ENCODE measurements at places on chromosomes 1 and 21. TPM values are rescaled to one million over a fixed set of nuclear protein-coding genes. Genes with fewer than 3 reads are reported as not detected.

DNA sequence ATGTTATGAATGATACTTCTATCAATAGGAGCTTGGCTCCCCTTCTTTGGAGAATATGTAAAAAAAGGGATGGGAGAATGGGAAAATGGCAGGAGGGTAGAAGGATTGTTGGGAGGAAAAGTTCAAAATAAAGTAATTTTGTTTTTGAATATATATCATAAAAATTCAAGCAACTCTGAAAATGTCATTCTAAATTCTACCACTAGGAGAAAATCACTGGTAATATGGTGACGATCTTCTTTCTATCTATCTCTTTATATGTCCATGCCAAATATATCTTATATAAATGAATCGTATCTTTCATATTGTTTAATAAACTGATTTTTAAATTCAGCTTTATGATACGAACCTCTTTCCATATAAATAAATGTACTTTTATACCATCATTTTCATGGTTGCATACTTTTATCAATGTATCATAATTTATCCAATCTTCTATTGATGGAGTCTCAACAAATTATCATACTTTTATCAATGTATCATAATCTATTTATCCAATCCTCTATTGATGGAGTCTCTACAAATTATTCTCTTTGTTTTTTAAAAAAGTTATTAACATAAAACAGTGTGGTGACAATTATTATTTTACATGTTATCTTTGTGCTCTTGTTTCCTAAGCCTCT, 73.7 kb upstream of the MARK1 start:
- H3K27ac ChIP-seq: no peak overlapping the region
- no peaks in the 10 kb centered on the region for H3K4me1 ChIP-seq
- no peak overlapping the region for H3K4me3 ChIP-seq
- DNase-seq: no peak

- H3K36me3 ChIP-seq: no peaks in the 10 kb centered on the region
- H3K4me3 ChIP-seq: no peak overlapping the region
- no peak for DNase-seq
- no peak overlapping the region for H3K27ac ChIP-seq
- H3K4me1 ChIP-seq: no peaks in the 10 kb centered on the region
Measured at GRCh38 chr21:25179116-25179515, 428.2 kb downstream of the MRPL39 start.

Gene ZNF695
- total RNA-seq: not detected

Gene CACYBP
- 86.4 TPM for total RNA-seq

Gene LRRN2
- total RNA-seq: 0.46 TPM

GRCh38 chr1:153040950-153041631, at the start of gene SPRR2D:
Gene SPRR2D (minus strand): TSS chr1:153041120. CDS start chr1:153040346, 774 bp downstream.
- H3K36me3 ChIP-seq: no peaks in the 10 kb centered on the region
- H3K27me3 ChIP-seq: no peaks in the 10 kb centered on the region
- DNase-seq: no peak
- no peak within 1 kb of the TSS for H3K27ac ChIP-seq
- H3K4me3 ChIP-seq: no peak within 1 kb of the TSS

- DNase-seq: no peak
- no peak overlapping the region for H3K27ac ChIP-seq
- H3K36me3 ChIP-seq: no peaks in the 10 kb centered on the region
- H3K4me1 ChIP-seq: no peaks in the 10 kb centered on the region
- no peak overlapping the region for H3K4me3 ChIP-seq
Measured at GRCh38 chr1:208374391-208374941, 130.3 kb upstream of the PLXNA2 start.

DNA sequence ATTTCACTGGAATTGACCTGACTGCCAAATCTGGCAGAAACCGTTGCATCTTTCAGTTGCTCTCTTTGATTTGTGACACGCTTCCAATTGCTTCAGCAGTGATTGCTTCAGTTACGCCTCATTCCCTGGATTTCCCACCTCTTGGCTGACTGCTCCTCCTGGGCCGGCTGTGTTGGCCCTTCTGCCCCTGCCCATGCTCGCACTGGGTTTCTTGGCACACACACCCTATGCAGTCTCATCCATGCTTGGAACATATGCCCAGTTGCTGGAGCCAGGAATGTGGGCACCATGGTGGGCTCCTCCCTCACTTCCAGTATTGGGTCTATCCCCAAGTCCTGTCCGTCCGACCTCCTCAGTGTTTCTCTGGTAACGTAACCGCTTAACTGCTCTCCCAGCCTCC, 2.2 kb upstream of the ZBTB21 start:
- no peak overlapping the region for H3K4me3 ChIP-seq
- H3K4me1 ChIP-seq: peaks cover 5% of the 10 kb centered on the region
- no peaks in the 10 kb centered on the region for H3K27me3 ChIP-seq
- DNase-seq: no peak
- H3K27ac ChIP-seq: no peak overlapping the region

GRCh38 chr21:34702341-34703170, 33.8 kb downstream of the CLIC6 start:
- no peaks in the 10 kb centered on the region for H3K4me1 ChIP-seq
- no peak overlapping the region for H3K4me3 ChIP-seq
- peak; percentile 35 for DNase-seq
- no peaks in the 10 kb centered on the region for H3K27me3 ChIP-seq

DNA sequence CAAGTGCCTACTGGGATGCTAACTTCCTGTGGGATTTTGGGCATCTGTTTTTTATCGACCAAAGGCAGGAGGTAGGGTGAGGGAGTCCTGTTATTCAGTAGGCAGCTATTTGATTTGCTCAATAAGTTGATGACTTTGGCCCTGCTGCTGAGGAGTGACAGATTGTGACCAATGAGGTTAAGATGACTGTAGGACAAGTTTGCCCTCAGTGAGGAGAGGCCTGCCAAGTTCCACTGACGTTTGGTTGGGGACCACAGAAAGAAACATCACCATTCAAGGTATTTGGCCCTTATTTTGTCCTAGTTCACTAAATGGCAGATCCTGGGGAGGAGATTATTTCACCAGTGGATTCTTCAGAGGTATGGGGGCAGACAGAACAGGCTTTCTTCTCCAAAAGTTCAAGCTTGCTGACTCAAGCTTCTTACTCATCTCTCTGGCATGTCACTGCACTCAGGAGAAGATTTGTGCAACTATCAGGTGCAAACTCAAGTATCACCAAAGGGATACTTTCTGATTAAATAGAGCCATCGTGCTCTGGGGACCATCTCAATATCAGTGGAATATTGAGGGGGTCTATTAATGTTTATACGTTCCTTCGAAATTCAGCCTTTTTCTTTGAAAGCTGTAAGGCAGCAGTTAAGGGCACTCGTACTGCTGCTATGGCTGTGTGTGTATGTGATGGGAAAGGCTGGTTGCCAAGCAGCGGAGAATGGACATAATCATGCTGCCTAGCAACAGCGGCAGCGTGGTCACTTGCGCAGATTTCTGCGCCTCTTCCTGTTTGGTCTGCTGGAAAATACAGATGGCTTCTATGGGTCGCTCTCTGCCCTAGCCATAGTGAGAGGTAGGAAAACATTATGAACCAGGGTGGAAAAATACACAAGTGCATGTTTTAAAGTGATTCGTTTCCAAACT, 78.7 kb downstream of the PBX1 start:
- H3K27ac ChIP-seq: peak overlapping the region; percentile 84
- H3K4me1 ChIP-seq: peaks cover 97% of the 10 kb centered on the region
- no peaks in the 10 kb centered on the region for H3K27me3 ChIP-seq
- no peaks in the 10 kb centered on the region for H3K36me3 ChIP-seq
- no peak overlapping the region for H3K4me3 ChIP-seq

Gene DNASE2B
- 8.2 TPM for total RNA-seq

DNA sequence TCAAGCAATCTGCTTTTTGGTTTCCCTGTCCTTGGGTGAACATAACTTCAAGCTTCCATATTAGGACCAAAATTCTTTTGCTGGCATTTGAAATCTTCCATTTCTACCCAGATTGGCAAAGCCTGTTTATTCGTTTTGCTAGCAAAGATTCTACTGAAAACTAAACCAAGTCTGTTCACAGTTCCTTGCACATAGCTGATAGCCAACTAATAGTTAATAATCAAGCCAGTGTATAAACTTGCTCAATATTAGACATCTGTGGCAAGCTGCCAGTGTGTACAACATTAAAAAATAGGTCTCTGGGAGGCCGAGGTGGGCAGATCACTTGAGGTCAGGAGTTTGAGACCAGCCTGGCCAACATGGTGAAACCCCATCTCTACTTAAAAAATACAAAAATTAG, 6.3 kb downstream of the APP start:
- peaks cover 4% of the 10 kb centered on the region for H3K4me1 ChIP-seq
- no peak for DNase-seq
- H3K27me3 ChIP-seq: peaks cover 10% of the 10 kb centered on the region
- H3K4me3 ChIP-seq: no peak overlapping the region
- no peak overlapping the region for H3K27ac ChIP-seq
- H3K36me3 ChIP-seq: no peaks in the 10 kb centered on the region

DNA sequence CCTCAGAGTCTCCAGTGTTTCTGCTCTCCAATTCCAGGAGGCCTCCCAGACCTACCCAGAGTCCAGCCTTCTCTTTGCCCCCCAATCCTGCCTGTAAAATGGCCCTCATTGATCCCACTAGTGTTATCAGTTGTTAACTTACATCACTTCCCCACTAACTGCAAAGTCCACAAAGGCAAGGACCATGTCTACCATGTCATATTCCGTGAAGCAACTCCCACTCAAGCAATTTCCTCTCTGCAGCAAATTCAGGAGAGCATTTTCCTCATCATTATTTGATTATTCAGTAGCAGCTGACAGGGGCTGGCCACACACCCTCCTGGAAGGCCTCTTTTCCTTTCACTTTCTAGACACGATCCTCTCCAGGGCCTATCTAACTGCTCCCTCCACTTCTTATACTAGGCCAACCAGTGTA, 153.5 kb downstream of the RERE start:
- no peak for DNase-seq
- H3K27ac ChIP-seq: peak overlapping the region; percentile 38
- H3K4me1 ChIP-seq: peaks cover 83% of the 10 kb centered on the region
- no peak overlapping the region for H3K4me3 ChIP-seq
- H3K36me3 ChIP-seq: no peaks in the 10 kb centered on the region

GRCh38 chr1:32221581-32221979, 573 bp downstream of the TMEM234 start:
- DNase-seq: no peak
- H3K4me3 ChIP-seq: peak overlapping the region; percentile 72
- H3K36me3 ChIP-seq: peaks cover 3% of the 10 kb centered on the region
- H3K4me1 ChIP-seq: peaks cover 28% of the 10 kb centered on the region
- no peaks in the 10 kb centered on the region for H3K27me3 ChIP-seq

- no peak for DNase-seq
- H3K27ac ChIP-seq: no peak overlapping the region
- H3K36me3 ChIP-seq: no peaks in the 10 kb centered on the region
- no peak overlapping the region for H3K4me3 ChIP-seq
Measured at GRCh38 chr1:45552331-45552730, 1.7 kb downstream of the AKR1A1 start.

DNA sequence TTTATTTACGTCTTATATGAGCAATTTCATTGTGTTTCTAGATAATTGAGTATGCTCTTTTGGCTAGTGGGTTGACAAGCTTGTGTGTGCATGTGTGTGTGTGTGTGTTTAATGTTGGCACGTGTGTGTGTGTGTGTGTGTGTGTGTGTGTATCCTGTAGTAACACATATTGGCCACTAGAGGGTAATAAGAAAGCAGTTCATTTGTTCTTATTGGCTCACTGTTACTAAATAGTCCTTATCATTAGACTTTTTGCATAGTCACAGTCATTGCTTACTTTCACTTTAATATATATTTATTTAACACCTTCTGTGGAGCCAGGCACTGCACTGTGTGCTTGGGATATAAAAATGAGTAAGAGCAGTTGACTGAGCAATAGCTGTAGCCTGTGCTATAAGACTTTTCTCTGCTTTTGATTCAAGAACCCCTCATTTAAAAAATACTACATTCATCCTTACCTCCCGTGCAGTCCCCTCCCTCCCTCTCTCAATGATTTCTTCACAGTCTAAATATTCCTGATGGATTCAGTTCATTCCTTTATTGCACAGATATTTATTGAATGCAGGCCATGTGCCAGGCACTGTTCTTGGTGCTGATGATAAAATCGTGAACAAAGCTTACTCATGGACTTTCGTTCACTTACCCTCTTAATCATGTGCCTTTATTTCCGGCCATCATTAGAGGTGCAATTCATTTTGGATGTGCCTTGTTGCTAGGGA, 96.7 kb downstream of the DYRK1A start:
- DNase-seq: no peak
- H3K27me3 ChIP-seq: no peaks in the 10 kb centered on the region
- H3K36me3 ChIP-seq: no peaks in the 10 kb centered on the region
- peak overlapping the region; percentile 45 for H3K27ac ChIP-seq
- peaks cover 76% of the 10 kb centered on the region for H3K4me1 ChIP-seq
- no peak overlapping the region for H3K4me3 ChIP-seq

- DNase-seq: no peak
- no peaks in the 10 kb centered on the region for H3K27me3 ChIP-seq
- H3K27ac ChIP-seq: no peak overlapping the region
- H3K36me3 ChIP-seq: no peaks in the 10 kb centered on the region
Measured at GRCh38 chr1:222996310-222996975, 146.6 kb downstream of the TLR5 start.

- H3K36me3 ChIP-seq: no peaks in the 10 kb centered on the region
- H3K4me3 ChIP-seq: no peak overlapping the region
- peaks cover 19% of the 10 kb centered on the region for H3K4me1 ChIP-seq
- H3K27ac ChIP-seq: no peak overlapping the region
- DNase-seq: no peak
Measured at GRCh38 chr1:180505732-180506335, 3.5 kb upstream of the ACBD6 start.

DNA sequence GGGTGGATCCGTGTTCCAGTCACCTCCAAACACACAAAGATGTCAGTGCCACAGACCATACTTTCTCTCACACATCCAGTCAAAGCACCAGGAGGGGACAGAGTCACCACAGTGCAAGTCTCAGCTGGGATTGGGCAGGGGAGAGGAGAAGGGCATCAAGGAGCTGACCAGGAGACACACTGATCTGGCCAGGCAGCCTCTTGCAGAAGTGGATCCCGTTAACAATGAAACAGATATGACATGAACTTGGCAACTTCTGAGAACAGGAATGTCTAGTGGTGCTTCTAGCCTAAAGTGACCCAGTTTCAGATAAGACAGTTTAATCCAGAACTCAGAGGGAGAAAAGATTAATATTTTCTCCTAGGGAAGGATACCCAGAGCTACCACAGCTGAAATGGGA, 71.0 kb downstream of the HIVEP3 start:
- H3K4me3 ChIP-seq: no peak overlapping the region
- no peaks in the 10 kb centered on the region for H3K36me3 ChIP-seq
- H3K27ac ChIP-seq: no peak overlapping the region
- peaks cover 14% of the 10 kb centered on the region for H3K4me1 ChIP-seq
- DNase-seq: no peak

Gene AXDND1
- not detected for total RNA-seq

DNA sequence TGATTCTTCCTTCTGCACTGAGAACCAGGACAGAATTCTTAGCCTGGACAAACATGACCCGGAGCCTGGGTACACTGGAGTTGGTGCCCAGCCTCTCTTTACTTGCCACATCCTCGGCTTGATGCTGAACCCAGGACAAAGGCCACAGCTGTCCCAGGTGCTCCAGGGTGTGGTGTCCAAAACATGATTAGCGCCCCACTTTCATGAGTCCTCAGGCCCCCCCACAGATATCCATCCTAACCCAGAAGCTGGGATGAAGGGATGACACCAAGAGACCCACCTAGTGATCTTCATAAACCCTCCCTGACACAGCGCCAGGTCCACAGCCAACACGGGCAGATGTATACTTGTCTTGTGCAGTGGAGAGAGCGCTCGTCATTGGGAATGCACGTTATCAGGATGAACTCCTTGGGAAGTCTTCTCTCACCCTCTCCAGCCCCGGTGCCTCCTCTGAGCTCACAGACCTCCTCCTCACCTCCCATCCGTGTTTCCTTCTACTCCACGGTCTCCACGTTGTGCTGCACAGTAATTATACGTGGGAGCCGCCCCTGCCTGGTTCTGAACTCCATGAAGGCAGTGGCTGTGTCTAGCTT, 3.6 kb downstream of the ABCA4 start:
- H3K4me1 ChIP-seq: no peaks in the 10 kb centered on the region
- no peak overlapping the region for H3K4me3 ChIP-seq
- no peaks in the 10 kb centered on the region for H3K36me3 ChIP-seq
- H3K27ac ChIP-seq: peak overlapping the region; percentile 5
- DNase-seq: no peak

All from gastrocnemius medialis (tissue), 4 donors.